ENCODE measurements at places on chromosomes 7 and 10.
A peak's percentile ranks its signal among the peaks of the same experiment; 100 is the strongest.

- no peak for DNase-seq
These were observed 26.8 kb upstream of the DGKI start for GRCh38 chr7:137873524-137873923.

- no peak for DNase-seq
These were observed at the start of gene LRIT1 for GRCh38 chr10:84241185-84241790. TSS of gene LRIT1 (minus strand) at chr10:84241546. CDS start at chr10:84241439, 107 bp downstream.

GRCh38 chr10:50310560-50311174, 59.4 kb upstream of the ASAH2 start:
- peak; percentile 25 for DNase-seq

DNA sequence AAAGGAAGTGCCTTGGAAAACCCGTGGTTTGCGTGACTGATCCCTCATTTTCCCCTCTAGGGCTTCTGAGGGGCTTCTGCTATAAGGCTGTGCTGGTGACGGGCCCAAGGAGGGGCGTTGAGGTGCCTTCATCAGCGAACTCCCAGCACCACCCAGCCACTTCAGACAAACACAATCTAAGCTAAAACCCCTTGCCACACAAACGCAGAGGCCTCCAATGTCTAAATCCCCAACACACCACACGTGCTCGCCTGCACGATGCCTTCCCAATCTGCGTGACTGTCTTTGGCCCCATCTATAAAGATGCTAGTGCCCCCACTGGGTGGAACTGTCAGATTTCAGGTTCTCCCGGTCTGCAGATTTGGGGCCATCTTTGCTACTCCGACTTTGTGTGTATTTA, 4.1 kb upstream of the GAD2 start:
- no peak for DNase-seq

DNA sequence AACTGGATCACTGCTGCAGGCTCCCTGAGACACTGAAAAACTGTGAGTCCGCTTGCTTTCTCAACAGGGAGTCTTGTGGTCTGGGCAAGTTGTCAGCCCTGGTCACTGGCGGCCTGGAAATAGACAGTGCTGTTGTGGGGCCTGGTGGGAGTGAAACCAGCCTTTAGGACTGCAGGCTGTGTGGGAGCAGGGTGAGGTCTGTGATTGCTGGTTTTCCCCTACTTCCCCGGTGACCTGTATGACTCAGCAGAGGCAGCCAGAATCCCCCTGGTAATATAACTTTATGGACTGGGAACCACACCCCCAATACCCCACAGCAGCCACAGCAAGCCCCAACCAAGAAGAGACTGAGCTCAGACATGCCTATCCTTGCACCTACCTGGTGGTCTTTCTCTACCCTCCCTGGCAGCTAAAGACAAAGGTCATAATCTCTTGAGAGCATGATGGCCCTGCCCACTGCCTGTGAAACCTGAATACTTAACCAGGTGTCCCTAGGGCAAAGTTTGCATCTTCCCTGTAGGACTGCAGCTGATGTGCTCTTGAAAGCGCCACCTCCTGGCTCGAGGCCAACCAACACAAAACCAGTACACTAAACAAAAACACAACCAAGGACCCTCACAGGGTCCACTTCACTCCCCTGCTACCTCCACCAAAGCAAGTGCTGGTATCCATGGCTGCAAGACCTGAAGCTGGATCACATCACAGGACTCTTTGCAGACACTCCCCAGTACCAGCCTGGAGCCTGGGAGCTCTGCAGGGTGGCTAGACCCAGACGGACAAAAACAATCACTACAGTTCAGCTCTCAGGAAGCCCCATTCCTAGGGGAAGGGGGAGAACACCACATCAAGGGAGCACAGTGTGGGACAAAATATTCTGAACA, 7.2 kb upstream of the ADAM22 start:
- no peak for DNase-seq

- DNase-seq: no peak
These were observed 59.6 kb downstream of the HDAC9 start for GRCh38 chr7:18555120-18555519.

GRCh38 chr7:20395104-20395503, 64.4 kb downstream of the ITGB8 start:
- DNase-seq: peak; percentile 72

DNA sequence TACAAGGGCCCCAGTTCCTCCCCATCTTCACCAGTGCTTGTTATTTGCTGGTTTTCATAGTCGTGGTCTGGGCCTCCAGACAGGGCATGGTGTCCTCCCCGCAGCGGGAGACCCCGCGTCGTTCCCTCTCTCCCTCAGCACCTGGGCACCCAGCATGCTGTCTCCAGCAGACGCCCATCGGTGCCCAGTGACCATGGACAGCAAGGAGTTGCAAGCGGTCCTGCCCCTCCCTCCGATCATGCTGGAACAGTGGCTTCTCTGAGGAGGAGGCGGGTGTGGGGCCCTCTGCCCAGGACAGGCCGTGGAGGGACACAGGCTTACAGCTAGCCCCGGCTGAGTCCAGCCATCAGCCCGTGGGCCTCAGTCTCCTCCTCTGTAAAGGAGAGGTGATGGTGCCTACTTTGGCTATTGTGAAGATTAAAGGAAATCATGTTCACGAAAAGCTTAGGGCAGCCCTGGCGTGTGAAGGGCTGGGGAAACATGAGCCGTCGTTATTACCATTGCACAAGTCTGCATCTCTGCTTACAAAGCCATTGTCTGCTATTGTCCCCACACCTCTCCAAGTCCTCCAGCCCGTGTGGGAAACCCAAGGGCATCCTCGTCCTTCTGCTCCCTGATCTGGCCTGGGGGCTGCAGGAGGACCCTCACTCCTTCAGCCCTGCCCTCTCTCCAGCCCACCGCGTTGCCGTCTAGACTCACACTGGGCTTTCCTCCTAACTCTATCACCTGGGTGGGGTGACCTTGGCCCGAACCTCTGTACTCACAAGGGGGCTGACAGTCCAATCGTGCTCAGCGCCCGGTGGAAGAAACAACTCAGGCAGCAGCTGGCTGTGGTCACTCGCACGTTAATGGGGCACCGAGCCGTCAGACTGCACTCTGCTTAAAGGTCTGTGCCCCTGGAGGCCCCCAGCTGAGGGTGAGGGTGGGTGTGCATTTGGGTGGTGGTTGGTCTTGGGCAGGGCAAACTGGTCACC, 29.9 kb downstream of the EN2 start:
- no peak for DNase-seq

GRCh38 chr7:114109721-114110120, 190.9 kb upstream of the PPP1R3A start:
- no peak for DNase-seq

GRCh38 chr7:72159911-72160310, 252.2 kb downstream of the CALN1 start:
- DNase-seq: no peak

DNA sequence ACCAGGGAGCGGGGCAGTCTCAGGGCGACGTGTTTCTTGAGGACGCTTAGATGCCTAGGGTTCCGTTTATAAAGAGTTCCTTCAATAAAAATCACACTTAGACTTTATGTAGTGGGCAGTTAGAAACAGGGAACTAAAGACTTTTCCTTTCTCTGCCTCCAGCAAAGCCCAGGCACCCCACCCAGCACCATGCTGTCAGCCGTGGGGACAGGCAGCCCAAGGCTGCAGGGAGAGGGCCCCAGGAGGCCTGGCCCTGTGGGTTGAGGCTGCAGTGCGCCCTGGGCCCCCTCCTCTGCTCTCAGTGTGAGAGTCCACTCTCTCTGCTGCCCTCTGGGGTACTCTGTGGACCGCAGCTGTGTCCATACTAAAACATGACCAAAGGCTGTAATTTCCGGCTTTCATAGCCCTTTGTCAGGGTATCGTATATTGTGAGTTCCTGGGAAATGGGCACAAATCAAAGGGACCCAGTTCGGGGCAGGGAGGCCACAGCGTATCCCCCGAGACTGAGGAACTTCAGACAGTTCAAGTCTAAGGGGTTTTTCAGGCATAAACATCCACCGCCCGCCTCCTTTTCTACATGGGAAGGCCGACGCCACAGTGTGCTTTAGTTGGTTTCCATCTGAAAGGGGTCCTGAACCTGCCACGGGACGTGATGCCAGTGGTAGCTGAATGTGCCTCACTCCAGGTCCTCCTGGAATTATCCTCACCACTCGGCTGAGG, 59.7 kb downstream of the DNAJB6 start:
- DNase-seq: no peak

GRCh38 chr10:74244097-74244685, 93.2 kb downstream of the ADK start:
- DNase-seq: peak; percentile 36

GRCh38 chr7:67406976-67407375, 410.3 kb downstream of the TYW1 start:
- no peak for DNase-seq

DNA sequence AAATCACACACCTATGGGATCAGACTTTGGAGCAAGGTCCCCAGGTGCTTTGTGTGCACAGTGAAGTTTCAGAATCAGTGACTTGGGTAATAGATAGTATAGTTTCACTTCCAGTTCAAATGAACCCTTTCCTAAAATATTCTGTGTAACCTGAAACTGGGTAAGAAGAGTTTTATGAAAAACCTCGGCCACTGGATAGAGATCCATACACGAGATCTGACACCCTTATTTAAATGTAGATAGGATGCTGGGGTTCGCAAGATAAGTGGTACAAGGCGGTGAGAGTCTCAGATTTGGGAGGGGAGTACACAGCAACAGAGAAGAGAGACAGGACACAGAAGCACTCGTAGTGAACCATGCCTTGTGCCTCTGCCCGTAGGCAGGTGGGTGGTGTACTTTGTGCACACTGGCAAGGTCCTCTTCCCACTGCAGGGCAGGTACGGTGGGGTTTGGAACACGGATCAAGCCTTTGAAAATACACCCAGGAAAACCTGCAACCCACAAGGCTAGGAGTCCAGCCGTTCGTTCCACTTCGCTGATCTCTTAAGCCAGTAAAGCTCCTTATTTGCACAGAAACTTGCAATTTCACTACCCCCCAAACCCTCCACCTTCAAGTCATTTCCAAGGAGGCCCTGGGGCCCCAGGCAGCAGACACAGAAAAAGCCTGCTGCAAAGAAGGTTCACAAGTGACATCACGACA, 162.8 kb downstream of the USP6NL start:
- DNase-seq: no peak

DNA sequence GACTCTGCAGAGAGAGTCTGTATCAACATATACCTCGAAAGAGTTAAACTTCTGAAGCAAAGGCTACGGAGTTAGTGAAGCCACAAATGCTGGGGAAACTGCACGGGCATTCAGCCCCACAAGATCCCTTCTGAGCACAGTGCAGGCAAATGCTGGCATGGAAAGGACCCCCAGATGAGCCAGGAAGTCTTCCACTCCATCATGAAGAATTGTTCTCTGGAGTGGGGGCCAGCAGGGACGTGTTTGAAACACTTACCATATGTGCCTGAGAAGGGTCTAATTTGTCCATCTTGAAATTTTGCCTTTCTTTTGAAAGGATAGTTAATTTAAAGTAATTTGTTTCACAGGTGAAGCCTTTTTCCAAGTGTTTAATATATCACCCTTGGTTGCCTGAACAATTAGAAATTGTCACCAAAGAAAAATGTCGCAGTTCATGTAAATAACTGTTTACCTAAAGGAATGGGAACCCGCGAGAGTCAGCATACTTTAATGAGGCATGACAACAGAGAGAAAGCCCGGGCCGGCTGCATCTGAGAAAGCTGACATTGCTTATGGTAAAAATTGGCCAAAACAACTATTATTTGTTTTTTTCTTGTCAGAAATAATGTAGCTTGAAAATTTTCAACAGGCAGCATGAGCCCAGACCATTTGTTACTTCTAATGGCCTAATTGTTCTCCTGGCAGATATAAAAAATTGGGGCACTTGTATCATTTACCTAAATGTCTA, 287.6 kb upstream of the MGMT start:
- DNase-seq: no peak

DNA sequence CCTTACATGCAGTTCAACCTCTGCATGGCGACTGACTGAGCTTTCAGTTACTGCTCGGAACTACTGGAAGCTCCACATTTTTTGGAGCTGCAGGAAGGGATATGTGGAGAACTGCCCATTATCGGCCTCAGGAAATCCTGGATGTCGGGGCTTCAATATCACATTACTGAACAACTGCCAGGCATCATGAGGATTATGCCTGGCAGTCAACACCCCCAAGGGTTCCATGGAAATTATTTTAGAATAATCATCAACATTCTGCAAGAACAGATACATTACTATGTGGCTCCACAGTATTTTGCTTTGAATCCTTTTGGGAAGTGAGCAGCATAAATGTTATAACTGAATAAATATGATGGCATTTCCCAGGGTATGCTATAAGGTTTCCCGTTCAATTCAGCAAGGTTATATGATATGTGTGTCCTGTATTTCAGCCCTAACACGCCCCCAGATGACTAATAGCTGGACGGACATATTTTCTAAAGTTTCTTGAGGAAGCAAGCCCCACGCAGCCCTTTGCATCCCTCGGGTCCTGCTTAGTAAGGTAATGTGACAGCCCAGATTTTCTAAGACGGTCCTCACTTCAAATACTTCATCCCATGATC, 53.0 kb upstream of the OPALIN start:
- no peak for DNase-seq

GRCh38 chr7:877312-878232, 1.2 kb downstream of the GET4 start:
- no peak for DNase-seq

- DNase-seq: no peak
These were observed 141.6 kb upstream of the AKR1E2 start for GRCh38 chr10:4684434-4684833.

DNA sequence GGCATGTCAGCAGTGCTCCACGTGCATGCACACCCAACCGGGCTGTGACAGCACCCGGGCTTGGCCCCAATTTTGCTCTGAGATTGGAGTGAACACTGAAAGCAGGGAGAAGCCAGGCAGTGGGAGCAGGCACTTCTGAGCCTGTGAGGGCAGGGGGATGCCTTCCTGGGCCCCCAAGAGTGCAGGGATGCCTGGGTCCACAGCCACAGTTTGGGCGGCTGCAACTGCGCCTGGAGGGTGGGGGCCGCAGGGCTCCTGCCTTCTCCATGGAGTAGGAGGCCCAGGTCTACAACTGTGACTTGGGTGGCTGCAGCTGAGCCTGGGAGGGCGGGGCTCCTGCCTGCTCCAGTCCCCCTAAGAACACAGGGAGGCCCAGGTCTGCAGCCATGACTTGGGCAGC, 37.6 kb upstream of the BNIP3 start:
- DNase-seq: no peak

GRCh38 chr10:79898597-79899325, 50.1 kb downstream of the SFTPD start:
- no peak for DNase-seq

DNA sequence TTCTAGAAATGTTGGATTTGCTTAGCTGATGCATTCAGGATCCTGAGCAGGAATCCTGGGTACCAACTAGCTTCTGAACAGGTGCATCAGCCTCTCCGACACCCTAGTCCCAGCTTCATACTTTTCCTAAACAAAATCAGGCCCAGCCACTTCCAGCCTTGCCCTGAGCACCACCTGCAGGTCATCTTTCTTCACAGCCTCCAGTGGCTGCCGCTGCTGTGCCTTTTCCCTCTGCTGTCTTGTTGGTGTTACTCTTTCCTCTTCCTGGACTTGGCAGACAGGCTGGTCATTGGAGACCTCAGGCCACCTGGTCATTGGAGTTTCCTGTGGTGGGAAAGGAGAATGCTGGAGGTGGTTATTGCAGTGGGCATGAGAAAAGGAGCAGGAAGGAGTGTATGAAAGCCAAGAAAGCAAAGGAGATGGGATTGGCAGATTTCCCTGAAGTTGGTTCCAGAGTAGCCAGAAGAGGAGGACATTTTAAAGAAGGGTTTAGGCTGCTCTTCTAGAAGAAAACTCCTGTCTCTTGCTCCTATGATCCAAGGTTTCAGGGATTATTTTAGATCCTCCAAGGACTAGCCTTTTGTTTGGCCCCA, 48.2 kb upstream of the NFKB2 start:
- no peak for DNase-seq
